Natural killer cell treated with Interleukin-12 subunit alpha and Interleukin-12 subunit beta and Interleukin-15 and Interleukin-18, amount 100 ng/mL, for 72 hours (primary cell): ENCODE measurements at places on chromosomes 1 and 21. TPM values are rescaled to one million over a fixed set of nuclear protein-coding genes. Genes with fewer than 3 reads are reported as not detected.

The PAQR6 gene
- 9.5 TPM for total RNA-seq

The PTPRC gene
- 761 TPM for total RNA-seq

GRCh38 chr1:23555986-23556634 lies 3.2 kb downstream of the ID3 start:
- no peak for DNase-seq

- no peak for DNase-seq
Measured at GRCh38 chr1:67855961-67856360, 22.7 kb upstream of the GNG12 start.

DNA sequence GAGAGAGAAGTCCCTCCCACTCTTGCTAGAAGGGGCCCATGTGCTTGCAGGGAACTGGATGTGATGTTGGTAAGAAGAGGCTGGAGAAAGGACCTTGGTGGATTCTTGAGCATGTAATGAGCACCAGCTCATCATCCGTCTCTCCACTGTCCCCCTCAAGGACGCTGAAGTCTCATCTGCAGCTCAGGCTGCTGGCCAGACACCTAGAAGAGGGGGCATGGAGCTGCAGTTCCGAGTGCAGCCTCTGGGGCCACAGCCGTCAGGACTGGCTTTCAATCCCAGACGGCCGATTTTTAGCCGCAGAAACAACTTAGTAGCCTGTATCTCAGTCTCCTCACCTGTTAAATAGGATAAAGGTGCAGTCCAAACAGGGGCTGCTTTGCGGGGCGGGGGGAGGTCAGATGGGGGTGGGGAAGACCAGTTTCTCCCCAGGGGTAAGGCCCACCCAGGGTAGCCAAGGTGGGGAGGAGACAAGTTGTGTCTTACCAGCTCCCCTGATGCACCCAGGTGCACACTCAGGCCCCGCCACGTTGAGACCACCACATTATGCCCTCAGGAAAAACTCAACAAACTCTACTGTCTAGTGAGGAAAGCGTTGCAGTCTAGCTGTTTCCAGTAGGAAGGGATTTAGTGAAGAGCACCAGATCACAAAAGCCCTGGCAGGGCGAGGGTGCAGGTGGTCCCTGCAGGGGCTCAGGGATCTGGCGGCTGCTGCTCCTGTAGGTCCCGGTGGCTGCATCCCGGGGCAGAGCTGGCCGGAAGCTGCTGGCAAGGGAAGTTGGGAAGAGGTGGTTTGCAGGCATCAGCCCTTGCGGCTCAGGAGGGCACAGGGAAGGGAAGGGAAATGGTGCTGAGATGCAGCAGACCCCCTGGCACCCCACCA lies 29.5 kb downstream of the LDLRAP1 start:
- no peak for DNase-seq
